ENCODE measurements at places on chromosomes 1 and 21.

DNA sequence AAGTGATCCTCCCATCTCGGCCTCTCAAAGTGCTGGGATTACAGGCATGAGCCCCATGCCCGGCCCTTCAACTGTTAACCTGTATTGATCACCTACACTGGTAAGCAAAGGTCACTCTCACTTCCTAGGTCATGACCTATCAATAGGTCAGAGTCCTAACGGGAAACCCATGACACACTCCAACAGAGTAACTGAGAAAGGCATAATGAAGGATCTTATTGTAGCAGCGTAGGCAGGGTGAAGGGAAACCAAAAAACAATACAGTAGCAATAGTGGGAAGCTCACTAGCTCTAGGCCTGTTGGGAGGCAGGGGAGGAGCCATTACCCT is 19.5 kb upstream of the IFNAR1 start:
- no peaks in the 10 kb centered on the region for H3K27me3 ChIP-seq
- no peak overlapping the region for H3K4me3 ChIP-seq
- DNase-seq: no peak
- H3K27ac ChIP-seq: no peak overlapping the region
- H3K36me3 ChIP-seq: no peaks in the 10 kb centered on the region

DNA sequence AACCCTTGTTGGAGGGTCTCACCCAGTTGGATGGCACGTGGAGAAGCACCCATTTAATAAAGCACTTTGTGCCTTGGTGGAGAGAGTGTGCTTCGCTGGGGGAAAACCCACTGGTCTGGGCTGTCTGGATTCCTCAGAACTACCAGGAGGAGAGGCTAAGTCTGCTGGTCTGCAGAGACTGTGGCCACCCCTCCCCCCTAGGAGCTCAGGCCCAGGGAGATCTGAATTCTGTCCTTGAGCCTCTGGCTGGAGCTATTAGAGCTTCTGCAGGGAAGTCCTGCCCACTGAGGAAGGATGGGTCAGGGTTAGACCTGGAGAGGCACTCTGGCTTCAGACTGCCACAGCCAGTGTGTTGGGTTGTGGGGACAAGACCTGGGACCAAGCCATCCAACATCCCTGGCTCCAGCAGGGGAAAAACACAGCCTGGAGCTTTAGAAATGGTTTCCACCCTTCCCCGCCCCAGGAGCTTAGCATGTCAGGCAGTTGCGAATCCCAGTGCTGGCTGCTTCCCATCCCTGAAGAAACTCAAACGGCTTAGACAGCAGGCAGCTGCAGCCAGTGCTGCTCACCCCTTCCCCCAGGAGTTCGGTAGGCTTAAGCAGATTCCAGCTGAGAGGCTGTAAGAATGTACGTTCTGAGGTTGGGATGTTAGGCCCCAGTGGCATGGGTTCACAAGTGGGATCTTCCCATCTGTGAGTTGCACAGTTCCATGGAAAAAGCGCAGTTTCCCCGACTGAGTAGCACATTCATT is 288.3 kb downstream of the TGFB2 start:
- H3K4me3 ChIP-seq: no peak overlapping the region
- H3K27me3 ChIP-seq: no peaks in the 10 kb centered on the region
- DNase-seq: peak; percentile 36
- no peaks in the 10 kb centered on the region for H3K4me1 ChIP-seq
- H3K36me3 ChIP-seq: no peaks in the 10 kb centered on the region
- no peak overlapping the region for H3K27ac ChIP-seq

DNA sequence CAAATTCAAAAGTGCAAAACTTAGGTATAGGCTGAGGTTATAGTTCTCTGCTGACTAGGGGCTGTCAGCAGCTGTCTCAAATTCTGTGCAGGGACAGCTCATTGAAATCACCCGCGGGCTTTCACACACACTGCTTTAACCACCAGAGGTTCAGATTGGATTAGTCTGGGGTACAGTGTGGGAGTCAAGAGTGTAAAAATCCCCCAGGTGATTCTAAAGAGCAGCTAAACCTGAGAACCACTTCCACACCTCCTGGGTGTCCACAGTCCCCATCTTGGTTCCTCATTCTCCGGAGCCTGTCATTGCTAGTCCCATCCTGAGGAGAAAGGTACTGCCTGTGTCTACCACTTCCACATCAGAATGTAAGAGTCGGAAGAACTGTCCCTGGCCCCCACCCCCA is 9.9 kb upstream of the TDRD10 start:
- peak overlapping the region; percentile 94 for H3K27ac ChIP-seq
- no peaks in the 10 kb centered on the region for H3K27me3 ChIP-seq
- H3K4me1 ChIP-seq: peaks cover 94% of the 10 kb centered on the region
- H3K36me3 ChIP-seq: peaks cover 16% of the 10 kb centered on the region
- DNase-seq: no peak

- H3K27me3 ChIP-seq: no peaks in the 10 kb centered on the region
- peak; percentile 22 for DNase-seq
- H3K4me1 ChIP-seq: peaks cover 23% of the 10 kb centered on the region
- peaks cover 34% of the 10 kb centered on the region for H3K36me3 ChIP-seq
- H3K4me3 ChIP-seq: peak overlapping the region; percentile 98
Measured at GRCh38 chr1:12019858-12020509, 686 bp downstream of the MIIP start.

- peaks cover 90% of the 10 kb centered on the region for H3K27me3 ChIP-seq
- H3K4me3 ChIP-seq: peak overlapping the region; percentile 49
- no peak for DNase-seq
- H3K4me1 ChIP-seq: peaks cover 12% of the 10 kb centered on the region
- H3K36me3 ChIP-seq: no peaks in the 10 kb centered on the region
Measured at GRCh38 chr1:112743174-112744008, 28.3 kb upstream of the PPM1J start.

DNA sequence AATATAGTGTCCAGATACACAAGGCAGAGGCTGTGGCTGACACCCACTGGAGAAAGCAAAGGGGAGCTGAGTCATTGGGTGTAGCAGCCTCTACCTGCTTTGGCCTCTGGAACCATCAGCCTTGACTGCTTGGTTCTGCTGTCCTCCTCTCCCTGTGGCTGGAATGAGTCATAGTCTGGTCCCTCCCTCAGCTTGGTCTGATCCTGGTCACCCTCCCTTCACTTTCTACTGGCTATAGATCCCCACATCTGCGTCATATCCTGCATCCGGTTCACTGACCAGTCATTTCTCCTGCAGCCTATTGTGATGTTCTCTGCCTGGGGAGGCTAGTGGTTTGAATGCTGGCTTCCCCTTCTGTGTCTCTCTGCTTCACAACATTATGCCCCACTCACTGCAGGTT is 372.8 kb upstream of the DAB1 start:
- H3K4me1 ChIP-seq: no peaks in the 10 kb centered on the region
- no peak overlapping the region for H3K27ac ChIP-seq
- no peaks in the 10 kb centered on the region for H3K36me3 ChIP-seq
- no peak for DNase-seq

DNA sequence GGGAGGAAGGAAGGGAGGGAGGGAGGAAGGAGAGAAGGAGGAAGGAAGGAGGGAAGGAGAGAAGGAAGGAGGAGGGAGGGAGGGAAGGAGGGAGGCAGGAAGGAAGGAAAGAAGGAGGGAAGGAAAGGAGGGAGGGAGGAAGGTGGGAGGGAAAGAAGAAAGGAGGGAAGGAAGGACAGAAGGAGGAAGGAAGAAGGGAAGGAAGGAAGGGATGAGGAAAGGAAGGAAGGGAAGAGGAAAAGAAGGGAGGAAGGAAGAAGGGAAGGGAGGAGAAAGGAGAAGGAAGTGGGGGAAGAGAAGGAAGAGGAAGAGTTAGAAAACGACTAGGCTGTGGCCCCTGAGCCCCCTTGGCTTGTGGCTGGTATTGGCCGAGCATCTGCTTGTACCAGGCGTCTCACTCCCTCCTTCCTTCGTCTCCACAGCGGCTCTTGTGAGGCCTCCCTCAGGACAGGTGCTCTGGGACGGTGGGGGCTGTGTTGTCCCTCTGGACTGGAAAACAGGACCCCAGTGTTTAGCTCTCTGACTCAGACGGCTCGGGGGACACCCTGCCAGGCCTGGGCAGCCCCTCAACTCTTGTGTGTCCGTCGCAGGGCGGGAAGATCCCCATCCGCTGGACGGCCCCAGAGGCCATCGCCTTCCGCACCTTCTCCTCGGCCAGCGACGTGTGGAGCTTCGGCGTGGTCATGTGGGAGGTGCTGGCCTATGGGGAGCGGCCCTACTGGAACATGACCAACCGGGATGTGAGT is 36.2 kb upstream of the C1QA start:
- no peaks in the 10 kb centered on the region for H3K4me1 ChIP-seq
- peaks cover 84% of the 10 kb centered on the region for H3K27me3 ChIP-seq
- DNase-seq: no peak
- H3K27ac ChIP-seq: no peak overlapping the region

DNA sequence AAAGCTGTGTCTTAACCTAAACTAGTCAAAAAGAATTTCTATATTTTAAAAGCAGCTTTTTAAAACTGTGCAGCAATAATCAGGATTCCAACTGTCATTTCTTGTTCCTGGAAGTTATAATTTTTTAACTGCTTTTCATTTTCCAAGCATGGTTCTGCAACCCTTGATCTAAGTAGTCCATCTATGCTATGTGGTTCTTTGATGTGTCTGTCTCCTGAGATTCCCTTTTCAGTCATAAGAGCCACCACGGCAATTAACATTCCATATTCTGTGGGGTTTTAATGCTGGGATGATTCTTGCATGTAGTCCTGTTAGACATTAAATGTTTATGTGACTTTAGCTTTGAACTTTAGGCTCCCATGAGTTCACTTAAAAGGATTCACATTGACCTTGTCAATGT is 220.4 kb downstream of the TPR start:
- no peak overlapping the region for H3K4me3 ChIP-seq
- no peak for DNase-seq
- H3K36me3 ChIP-seq: no peaks in the 10 kb centered on the region
- H3K4me1 ChIP-seq: peaks cover 4% of the 10 kb centered on the region

GRCh38 chr1:232709386-232709785 is 79.5 kb upstream of the SIPA1L2 start:
- H3K4me1 ChIP-seq: peaks cover 3% of the 10 kb centered on the region
- H3K27ac ChIP-seq: no peak overlapping the region
- H3K27me3 ChIP-seq: no peaks in the 10 kb centered on the region
- H3K36me3 ChIP-seq: no peaks in the 10 kb centered on the region
- no peak overlapping the region for H3K4me3 ChIP-seq
- no peak for DNase-seq

GRCh38 chr1:113244112-113244820 is 146.0 kb upstream of the MAGI3 start:
- no peaks in the 10 kb centered on the region for H3K36me3 ChIP-seq
- peaks cover 8% of the 10 kb centered on the region for H3K27me3 ChIP-seq
- H3K4me1 ChIP-seq: no peaks in the 10 kb centered on the region
- H3K4me3 ChIP-seq: no peak overlapping the region
- no peak overlapping the region for H3K27ac ChIP-seq
- no peak for DNase-seq

GRCh38 chr1:17567582-17567981 is 28.1 kb downstream of the ARHGEF10L start:
- peaks cover 100% of the 10 kb centered on the region for H3K4me1 ChIP-seq
- no peaks in the 10 kb centered on the region for H3K36me3 ChIP-seq
- DNase-seq: no peak
- no peak overlapping the region for H3K4me3 ChIP-seq
- H3K27me3 ChIP-seq: no peaks in the 10 kb centered on the region

DNA sequence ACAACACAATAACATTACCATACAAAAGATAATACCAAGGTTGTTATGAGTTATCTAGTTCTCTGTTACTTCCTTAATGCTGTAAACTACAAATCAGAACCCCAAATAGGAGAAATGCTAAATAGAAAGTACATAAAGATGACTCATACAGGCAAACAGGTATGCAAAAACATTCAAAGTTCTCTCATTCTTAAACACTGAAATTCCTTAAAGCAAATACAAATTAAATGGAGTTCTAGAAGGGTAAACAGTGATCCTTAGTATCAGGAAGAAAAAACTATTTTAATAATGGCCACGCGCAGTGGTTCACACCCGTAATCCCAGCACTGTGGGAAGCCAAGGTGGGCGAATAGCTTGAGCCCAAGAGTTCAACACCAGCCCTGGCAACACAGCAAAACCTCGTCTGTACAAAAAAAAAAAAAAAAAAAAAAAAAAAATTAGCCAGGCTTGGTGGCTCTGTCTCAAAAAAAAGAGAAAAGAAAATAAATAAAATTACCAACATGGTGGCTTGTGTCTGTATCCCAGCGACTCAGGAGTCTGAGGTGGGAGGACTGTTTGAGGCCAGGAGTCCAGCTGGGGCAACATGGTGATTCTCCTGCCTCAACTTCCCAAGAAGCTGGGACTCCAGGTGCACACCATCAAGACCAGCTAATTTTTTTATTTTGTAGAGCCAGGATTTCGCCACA is 17.5 kb downstream of the FBXO42 start:
- H3K27me3 ChIP-seq: no peaks in the 10 kb centered on the region
- no peak overlapping the region for H3K4me3 ChIP-seq
- no peak for DNase-seq

DNA sequence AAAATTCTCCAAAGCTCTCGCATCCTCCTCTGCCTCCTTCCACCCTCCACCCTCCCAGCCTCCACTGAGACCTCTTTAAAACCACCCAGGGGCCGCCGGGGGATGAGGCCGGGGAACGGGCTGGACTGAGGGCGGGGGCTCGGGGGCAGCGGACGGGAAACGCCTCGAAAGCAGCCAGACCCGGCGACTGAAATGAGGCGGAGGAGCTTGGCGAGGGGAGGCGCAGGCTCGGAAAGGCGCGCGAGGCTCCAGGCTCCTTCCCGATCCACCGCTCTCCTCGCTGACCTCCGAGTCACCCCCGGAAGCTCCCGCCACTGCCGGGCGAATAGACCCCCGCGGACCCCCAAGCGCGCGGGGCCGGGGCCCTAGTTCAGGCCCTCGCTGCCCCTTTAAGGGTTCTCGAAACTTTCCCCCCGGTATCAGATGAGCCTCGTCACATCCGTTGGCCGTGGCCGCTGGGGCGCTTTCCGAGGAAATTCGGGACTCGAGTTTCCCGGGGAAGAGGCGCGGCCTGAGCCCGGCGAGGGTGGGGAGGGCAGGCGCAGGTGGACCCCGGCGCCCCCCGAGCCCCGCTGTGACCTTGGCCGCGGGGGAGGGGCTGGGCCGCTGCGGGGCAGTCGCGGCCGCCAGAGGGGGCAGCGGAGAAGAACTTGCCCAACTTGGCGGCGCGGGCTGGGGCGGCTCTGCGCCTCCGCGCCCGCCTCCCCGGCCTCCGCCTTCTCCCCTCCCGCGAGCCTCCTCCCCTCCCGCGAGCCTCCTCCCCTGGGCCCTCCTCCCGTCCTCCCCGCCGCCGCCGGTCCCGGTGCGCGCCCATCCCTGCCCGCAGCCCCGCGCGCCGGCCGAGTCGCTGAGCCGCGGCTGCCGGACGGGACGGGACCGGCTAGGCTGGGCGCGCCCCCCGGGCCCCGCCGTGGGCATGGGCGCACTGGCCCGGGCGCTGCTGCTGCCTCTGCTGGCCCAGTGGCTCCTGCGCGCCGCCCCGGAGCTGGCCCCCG is at the start of gene BACE2:
Gene BACE2, plus strand, starts transcription at position 813 of the 995 bp plus-strand sequence. Its CDS starts 104 bp downstream, at position 917.
- H3K4me1 ChIP-seq: peaks cover 50% of the 10 kb centered on the region
- no peaks in the 10 kb centered on the region for H3K27me3 ChIP-seq
- DNase-seq: peak; percentile 85
- peak within 1 kb of the TSS; percentile 92 for H3K27ac ChIP-seq
- H3K4me3 ChIP-seq: peak within 1 kb of the TSS; percentile 87

Data from left ventricle myocardium inferior (tissue), 1 donor.